Naive thymus-derived CD4-positive, alpha-beta T cell (primary cell): ENCODE measurements at places on chromosomes 7 and 10. TPM values are rescaled to one million over a fixed set of nuclear protein-coding genes. Genes with fewer than 3 reads are reported as not detected.

GRCh38 chr10:71767420-71768035, 5.8 kb downstream of the VSIR start:
- DNase-seq: no peak

DNA sequence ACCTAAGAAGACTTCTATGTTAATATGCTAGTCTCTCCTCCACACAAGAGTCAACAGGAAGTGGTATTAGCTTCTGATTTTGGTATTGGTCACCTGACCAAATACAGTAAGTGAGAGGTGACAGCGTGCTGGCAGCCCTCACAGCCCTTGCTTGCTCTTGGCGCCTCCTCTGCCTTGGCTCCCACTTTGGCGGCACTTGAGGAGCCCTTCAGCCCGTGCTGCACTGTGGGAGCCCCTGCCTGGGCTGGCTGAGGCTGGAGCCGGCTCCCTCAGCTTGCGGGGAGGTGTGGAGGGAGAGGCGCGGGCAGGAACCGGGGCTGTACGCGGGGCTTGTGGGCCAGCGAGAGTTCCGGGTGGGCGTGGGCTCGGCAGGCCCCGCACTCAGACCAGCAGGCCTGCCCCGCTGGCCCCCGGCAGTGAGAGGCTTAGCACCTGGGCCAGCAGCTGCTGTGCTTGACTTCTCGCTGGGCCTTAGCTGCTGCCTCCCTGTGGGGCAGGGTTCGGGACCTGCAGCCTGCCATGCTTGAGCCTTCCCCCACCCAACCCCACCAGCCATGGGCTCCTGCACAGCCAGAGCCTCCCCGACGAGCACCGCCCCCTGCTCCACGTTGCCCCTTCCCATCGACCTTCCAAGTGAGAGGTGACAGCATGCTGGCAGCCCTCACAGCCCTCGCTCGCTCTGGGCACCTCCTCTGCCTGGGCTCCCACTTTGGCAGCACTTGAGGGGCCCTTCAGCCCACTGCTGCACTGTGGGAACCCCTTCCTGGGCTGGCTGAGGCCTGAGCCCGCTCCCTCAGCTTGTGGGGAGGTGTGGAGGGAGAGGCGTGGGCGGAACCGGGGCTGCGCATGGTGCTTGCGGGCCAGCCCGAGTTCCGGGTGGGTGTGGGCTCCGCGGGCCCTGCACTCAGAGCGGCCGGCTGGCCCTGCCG, 4.2 kb upstream of the ACSL5 start:
- DNase-seq: peak; percentile 9

DNA sequence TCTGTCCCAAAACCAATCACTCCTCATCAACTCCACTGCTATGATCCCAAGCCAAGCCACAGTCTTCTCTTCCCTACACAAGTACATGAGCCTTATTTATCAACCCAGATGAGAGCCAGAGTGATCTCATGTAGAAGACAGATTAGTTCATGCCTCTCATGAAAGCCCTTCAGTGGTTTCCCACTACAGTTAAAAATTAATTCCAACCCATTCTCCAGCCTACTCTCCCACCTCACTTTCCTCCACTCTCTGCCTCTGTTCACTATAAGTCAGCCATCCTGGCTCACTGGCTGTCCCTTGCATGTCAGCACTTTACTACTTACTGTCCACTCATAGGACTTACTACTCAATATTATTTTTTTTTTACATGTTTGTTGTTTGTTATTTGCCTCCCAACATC, 67.3 kb downstream of the CACUL1 start:
- no peak for DNase-seq

DNA sequence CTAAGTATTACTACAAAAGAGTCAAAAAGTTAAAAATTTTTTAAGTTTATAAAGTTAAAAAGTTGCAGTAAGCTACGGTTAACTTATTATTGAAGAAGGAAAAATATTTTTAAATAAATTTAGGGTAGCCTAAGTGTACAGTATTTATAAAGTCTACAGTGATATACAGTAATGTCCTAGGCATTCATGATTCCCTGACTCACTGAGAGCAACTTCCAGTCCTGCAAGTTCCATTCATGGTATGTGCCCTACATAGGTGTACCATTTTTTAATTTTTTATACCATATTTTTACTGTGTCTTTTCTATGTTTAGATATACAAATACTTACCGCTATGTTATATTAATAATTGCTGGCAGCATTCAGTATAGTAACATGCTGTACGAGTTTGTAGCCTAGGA, 92.3 kb downstream of the CTNNA3 start:
- DNase-seq: no peak

DNA sequence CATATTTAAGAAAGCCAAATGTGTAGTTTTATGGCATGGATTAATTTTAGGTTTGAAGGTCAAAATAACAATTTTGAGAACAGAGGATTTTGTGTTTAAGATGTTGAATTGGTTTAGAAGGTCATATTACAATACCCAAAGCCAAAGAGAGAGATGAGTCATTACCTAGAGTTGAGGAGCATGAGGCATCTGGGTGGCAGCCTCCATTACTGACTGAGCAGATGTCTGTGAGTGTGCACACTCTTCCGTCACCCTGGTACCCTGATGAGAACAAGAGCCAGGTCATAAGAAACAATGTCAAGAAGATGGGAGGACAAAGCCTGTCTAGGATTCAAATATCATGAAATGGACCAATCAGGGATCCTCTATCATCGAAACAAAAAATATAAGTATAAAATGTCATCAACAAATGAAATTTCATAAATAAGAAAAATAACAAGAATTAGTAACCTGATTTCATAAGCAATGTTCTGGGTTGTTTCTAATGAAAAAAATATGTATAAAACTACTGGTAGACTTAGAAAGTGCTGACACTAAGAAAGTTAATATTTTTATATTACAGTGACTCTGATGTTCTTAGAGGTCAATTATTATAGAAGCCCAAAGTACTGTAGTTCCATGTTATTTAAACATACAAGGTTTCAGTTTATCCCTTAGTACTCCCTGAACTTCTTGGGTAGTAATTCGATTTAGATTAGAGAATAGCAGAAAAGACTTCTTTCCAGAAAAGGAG, 20.0 kb downstream of the CUBN start:
- DNase-seq: no peak

Gene CCDC172
- total RNA-seq: not detected

DNA sequence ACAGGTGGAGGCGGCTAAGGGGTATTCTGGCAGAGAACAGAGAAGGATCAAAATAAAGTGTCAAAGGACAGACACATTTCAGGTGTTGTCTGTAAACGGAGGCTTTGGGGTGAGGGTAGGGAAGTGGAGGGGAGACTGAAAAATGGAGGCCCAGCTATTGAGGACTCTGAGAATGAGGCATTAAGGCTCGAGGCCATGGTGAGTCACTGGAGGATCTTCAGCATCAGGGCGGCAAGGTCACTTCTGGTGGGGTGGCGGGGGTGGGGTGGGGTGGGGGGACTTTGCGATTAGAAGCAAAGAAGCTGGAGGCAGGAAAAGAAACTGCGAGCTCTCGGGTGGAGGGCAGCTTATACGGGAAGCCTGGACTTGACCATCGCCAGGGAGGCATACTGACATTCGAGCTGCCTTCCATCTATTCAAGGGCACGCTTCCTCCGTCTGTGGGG, 58.4 kb upstream of the PCGF5 start:
- DNase-seq: peak; percentile 12

DNA sequence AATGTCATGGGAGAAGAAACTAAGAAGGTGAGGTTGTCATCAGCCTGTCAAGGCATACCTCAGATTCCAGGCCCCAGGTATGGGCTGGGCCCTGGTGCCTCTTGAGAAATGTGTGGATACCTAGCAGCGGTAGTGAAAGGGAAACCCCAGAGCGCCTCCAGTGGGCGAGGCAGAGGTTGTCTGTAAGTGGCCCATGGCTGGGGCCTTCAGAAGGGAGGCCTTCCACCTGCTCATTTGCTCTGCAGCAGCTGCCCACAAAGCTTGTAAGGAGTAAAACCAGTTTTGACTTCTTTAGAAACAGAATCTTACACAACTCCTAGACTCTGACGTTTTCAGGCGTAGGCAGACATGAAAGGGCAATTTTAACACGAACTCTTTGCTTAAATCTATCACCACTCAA, 509.9 kb downstream of the PARD3 start:
- no peak for DNase-seq

GRCh38 chr10:119318411-119319160, 111.2 kb downstream of the GRK5 start:
- DNase-seq: no peak

Gene SGMS1
- 29.5 TPM for total RNA-seq
